Activated CD8-positive, alpha-beta memory T cell treated with anti-CD3 and anti-CD28 coated beads, Interleukin-2, amount 50 U/mL, for 48 hours (primary cell): ENCODE measurements at places on chromosomes 7 and 10.
A peak's percentile ranks its signal among the peaks of the same experiment; 100 is the strongest.

DNA sequence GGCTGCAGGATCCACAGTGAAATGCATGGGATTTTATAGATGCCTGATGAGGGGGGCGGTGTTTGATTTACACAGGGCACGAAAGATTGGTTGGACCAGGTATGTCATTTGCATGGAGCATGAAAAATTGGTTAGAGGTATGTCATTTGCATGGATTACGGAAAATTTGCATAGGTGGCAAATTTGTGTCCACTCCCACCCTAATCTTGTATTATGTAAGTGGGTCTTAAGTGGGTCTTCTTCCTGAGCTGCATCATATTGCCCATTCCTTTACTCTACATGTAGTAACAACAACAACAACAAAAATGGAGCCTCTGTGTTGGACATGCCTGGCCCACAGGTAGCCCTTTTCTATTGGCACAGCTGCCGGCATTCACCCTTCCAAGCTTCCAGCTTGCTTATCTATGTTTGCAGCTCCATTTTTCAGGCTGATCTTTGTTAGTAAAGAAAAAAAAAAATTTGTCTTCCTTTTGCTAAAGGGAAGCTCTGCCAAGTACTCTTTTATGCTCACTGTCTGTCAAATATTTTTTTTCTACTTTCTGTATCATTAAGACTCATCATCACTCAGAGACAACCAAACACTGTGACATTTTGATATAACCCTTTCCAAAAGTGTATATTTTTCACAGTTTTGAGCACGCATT, 10.3 kb upstream of the ZNF273 start:
- no peak for DNase-seq

DNA sequence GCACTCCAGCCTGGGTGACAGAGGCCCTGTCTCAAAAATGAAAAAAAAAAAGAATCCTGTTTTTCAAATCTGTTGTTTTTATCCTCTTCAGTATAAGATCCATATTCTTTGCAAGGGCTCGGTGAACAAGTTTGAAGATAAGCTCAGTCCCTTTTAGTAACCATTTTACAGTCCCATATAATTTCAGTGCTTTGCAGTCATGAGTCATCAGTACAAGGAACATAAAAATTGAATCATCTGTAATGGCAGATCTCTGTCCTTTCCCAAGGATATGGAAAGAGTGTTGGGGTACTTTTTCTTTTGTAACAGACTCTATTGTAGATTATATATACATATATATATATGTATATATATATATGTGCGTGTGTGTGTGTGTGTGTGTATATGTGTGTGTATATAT, 52.2 kb upstream of the ZPBP start:
- DNase-seq: no peak

DNA sequence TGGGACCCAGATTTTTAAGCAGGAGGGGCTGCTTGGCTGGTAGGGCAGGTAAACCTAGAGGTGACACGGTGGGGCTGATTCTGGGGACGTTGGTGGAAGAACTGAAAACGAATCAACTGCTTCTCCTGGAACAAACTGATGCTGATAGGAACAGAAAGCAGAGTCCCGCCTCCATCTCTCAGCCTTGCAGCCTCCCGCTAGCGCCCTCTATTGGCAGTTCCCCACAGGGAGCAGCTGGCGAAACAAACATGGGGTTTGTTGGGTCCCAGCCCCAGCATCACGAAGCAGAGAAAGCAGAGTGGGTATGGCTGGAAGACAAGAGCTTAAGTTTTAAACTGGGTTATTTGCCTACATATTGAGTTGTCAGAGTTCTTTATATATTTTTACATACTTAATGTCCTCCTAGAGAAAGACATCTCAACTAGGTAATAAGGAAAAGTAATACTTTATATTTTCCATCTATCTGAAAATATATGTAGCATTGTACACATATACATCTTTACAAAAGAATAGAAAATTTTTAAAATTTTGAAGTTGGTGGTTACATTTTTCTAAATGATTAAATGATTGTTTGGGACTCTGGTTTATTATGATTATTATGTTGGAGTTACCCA, 42.3 kb upstream of the FOXI2 start:
- DNase-seq: peak; percentile 79

DNA sequence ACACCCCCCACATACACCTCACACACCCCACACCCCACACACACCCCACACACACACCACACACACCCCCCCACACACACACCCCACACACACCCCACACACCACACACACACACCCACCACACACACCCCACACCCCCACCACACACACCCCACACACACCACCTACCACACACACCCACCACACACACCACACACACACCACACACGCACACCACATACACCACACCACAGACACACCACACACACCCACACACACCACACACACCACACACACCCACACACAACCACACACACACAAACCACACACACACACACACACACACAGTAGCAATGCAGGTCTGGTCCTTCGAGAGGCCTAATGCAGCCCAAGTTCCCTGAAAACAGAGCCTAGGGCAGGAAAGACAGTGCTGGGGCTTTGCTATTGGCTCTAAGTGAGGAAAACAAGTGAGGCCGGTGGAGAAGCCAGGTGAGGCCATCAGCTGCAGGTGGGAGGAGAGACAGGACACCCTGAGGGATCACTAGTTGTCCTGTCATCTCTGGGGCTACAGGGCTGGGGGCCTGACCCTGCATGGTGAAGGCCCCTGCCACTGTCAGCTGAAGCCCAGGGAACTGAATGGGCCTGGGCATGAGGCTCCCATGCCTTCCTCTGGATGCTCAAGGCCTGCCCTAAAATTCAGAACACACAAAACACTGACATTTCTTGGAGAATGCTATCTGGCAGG, 92.6 kb downstream of the CYTH3 start:
- DNase-seq: no peak
